Aorta (tissue), 5 donors: ENCODE measurements at places on chromosomes 5 and 9. TPM values are rescaled to one million over a fixed set of nuclear protein-coding genes. Genes with fewer than 3 reads are reported as not detected.

DNA sequence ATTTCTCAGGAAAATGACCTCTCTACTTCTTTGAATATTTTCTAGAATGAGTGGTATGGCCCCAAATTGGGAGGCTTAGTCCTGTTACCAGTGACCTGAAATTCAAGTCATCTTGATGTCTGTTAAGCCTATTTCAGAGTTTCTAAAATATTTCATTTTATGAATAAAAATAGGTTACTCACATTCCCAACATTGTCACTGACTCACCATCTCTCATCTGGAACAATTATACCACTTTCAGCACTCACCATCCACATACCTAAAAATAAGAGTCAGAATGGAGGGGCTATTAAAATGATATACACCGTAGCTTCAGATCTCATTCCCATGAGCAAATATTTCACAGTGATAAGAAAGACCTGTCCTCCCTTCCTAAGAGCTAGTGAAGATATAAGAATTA, 71.8 kb downstream of the KIAA1958 start:
- no peak overlapping the region for H3K27ac ChIP-seq
- DNase-seq: no peak
- no peaks in the 10 kb centered on the region for H3K27me3 ChIP-seq
- no peak overlapping the region for H3K4me3 ChIP-seq
- no peaks in the 10 kb centered on the region for H3K4me1 ChIP-seq
- H3K36me3 ChIP-seq: no peaks in the 10 kb centered on the region

DNA sequence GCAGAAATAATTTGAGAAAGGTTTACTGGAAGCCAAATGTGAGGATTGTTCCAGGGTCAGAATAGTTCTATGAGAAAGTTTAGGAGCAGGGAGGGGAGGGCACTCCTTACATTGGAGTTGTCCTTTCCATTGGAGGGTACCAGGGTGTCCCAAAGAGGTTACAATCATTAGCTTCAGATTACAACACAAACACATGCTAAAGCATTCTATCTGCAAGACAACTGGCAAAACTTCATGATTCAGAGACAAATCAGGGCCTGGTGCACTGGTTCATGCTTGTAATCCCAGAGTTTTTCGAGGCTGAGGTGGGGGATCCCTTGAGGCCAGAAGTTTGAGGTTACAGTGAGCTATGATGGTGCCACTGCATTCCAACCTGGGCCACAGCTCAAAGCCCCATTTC, 51.8 kb downstream of the NSUN2 start:
- H3K4me1 ChIP-seq: no peaks in the 10 kb centered on the region
- no peaks in the 10 kb centered on the region for H3K27me3 ChIP-seq
- no peak overlapping the region for H3K4me3 ChIP-seq

- H3K27me3 ChIP-seq: no peaks in the 10 kb centered on the region
- no peak for DNase-seq
- H3K4me1 ChIP-seq: no peaks in the 10 kb centered on the region
- H3K27ac ChIP-seq: no peak overlapping the region
- H3K4me3 ChIP-seq: peak overlapping the region; percentile 94
- H3K36me3 ChIP-seq: no peaks in the 10 kb centered on the region
These were observed 811 bp upstream of the ARRDC3 start for GRCh38 chr5:91383956-91384300.

DNA sequence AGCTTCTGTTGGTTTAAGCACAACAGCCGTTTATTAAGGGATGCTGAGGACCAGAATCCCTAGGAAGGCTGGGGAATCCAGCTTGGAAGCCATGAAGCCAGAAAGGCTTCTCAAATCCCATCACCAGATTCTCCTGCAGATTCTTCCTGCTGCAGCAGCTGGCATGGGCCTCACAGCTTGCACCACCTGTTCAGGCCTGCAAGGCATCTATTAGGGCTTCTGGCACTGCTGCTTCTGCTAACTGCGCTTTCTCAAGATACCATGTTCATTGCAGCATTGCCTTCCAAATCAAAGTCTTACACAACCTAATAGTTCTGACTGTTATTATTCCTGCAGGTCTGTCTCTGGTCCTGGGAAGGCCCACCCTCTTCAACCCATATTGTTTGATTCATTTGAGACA, 51.2 kb upstream of the ZNF366 start:
- H3K4me1 ChIP-seq: peaks cover 1% of the 10 kb centered on the region
- H3K27ac ChIP-seq: no peak overlapping the region
- no peaks in the 10 kb centered on the region for H3K36me3 ChIP-seq

ROPN1L gene
- total RNA-seq: 0.68 TPM

SLC22A5 gene
- 14.4 TPM for total RNA-seq

ITGA2 gene
- 8.0 TPM for total RNA-seq
